ENCODE measurements at places on chromosomes 2 and 18.

- no peak for DNase-seq
These were observed 52.2 kb downstream of the ODC1 start for GRCh38 chr2:10395893-10396292.

DNA sequence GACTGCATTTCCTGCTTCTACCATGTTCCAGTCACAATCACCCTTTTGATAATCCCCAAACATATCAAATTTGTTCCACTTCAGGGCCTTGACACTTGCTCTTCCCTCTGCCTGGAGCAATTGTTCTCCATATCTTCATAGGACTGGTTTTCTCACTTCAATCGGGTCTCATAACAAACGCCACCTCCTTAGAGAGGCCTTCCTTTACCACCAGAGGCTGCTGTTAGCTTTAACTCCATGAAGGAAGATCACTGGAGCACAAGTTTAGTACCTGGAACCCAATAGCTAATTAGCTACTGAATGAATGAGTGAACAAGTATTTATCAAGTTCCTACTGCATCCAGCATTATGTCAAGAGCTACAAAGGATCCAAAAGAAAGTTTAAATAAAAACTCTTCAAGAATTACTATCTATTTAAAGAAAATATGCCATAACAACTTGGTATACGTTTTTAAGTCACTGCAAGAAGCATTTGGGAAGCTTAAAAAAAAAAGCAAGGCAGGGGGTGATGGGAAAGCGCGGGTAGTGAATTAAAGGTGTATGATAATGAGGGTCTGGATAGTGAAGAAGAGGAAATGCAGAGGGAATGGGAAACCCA lies 58.8 kb downstream of the BAZ2B start:
- DNase-seq = no peak

DNA sequence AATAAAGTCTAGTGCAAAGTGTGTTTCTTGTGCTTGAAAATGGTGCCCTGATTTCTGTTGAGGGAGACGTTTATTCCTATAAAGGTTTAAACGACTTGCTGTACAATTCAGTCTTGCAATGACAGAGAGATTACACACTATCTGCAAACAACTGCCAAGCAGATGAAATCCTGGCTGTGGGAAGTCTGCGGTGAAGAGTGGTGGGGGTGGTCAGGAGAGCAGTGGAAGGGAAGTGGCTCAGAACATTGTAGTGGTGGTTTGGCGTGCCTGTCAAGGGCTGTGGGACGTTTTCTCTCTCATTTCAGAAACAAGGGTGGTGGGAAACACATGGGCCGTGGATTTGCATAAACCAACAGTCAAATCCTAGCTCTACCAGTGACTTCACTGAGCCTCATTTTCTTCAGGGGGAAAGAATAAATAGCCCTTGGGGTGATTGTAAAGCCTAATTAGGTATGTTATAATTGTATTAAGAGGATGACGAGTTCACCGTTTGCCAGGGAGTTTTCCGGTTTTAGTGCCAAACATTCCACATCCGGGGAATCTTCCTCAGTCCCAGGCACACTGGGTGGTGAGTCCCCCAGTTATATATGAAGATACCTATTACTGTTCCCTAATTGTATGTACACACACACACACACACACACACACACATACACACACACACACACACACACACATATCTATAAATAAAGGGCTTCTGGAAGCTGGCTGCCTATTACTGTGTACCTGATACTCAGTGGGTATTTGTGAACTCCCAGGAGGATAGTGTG lies 115.0 kb downstream of the SPTBN1 start:
- DNase-seq = peak; percentile 68

- no peak for DNase-seq
These were observed 415.0 kb upstream of the GYPC start for GRCh38 chr2:126241001-126241400.

DNA sequence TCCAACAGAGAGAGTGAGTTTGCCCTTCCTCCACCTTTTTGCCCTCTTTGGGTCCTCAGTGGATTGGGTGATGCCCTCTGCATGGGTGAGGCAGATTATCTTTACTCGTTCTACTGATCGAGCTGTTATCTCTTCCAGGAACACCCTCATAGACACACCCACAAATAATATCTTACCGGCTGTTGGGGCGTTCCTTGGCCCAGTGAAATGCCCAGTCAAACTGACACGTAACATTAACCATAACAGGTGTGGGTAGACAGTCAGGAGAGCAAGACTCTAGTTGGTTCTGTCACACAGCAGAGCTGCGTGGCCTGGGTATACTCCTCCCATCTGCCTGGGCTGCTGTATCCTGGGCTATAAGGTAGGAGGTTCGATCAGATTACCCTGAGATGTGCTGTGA lies 144.1 kb downstream of the AGAP1 start:
- no peak for DNase-seq

GRCh38 chr2:213034585-213034984 lies 116.8 kb downstream of the IKZF2 start:
- no peak for DNase-seq

DNA sequence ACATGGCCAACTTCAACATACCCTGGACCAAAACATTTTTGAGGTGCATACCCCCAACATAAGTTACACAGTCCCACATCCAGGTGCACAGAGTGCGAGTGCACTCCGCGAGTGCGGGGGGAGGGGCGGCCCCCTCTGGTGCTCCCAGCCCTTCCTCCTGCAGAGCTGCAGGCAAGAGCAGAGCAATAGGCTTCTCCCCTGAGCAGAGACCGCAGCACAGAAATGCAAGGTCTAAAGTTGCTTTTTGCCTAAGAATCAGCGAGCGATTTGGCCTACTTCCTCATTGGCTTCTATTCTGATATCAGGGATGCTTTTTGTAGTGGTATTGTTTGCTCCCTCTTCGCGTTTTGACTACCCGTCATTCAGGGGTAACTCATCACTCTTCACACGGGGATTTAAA lies 40.6 kb downstream of the BOLA3 start:
- DNase-seq = no peak

All from stimulated activated CD4-positive, alpha-beta T cell treated with anti-CD3 and anti-CD28 coated beads, Interleukin-15, amount 100 ng/mL, for 48 hours (primary cell).